ENCODE measurements at places on chromosomes 11 and 22.

- DNase-seq = no peak
These were observed 481 bp downstream of the ANGPTL5 start for GRCh38 chr11:101915791-101916291.

DNA sequence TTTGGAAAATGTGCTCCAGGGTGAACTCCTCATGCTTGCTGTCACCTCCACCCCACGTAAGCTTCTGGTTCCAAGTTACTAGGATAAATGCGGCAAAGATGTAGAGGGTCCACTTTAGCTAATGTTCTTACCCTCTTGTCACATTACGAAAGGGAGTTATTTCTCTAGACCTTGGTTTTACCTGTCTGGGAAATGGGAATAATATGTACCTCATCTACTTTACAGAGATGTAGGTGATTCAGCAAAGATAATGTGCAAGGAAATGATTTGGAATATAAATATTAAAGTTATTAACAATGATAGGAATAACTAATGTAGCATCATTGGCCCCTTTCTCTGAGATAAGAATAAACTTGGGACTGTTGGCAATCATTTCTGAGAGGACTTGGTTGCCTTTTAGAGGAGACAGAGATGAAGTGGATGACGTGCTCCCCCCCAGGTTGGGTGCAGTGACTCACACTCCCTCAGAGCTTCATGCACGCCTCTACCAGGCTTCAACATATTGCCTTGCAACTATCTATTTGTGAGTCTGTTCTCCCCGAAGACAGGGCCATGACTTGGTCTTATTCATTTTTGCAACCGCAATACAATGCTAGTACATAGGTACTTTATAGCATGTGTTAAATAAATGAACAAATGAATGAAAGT, 97.1 kb downstream of the ME3 start:
- no peak for DNase-seq

GRCh38 chr22:35736701-35737100, 19.0 kb downstream of the APOL5 start:
- no peak for DNase-seq

GRCh38 chr11:109015283-109015682, 350.4 kb downstream of the DDX10 start:
- DNase-seq = no peak

DNA sequence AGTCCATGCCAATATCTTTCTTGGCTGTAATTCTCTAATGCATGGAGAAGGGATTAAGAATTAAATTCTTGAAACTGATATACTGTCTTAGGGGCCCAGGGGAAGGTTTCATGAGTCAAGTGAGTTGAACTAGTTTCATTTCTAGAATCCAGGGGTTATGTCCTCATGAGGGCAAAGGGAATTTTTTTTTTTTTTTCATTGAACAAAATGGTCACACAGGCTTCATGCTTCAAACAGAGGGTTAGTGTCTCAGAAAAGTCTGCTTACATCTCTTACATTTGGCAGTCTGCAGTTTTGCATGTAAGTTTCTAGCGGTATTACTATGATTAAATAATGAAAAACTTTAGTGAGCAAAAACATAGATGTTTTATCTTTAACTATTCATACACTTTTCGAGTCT, 32.9 kb downstream of the PPME1 start:
- no peak for DNase-seq

Data from activated CD4-positive, alpha-beta T cell treated with anti-CD3 and anti-CD28 coated beads, Interleukin-2, amount 50 U/mL, for 48 hours (primary cell).